Activated T-cell treated with anti-CD3 and anti-CD28 coated beads, Interleukin-2, amount 50 U/mL, for 24 hours (primary cell): ENCODE measurements at places on chromosomes 1 and 21.

GRCh38 chr1:100364697-100365096 is 12.4 kb downstream of the CDC14A start:
- H3K4me1 ChIP-seq: peaks cover 73% of the 10 kb centered on the region
- peaks cover 63% of the 10 kb centered on the region for H3K36me3 ChIP-seq
- no peaks in the 10 kb centered on the region for H3K27me3 ChIP-seq
- no peak for DNase-seq
- peak overlapping the region; percentile 46 for H3K27ac ChIP-seq
- peak overlapping the region; percentile 11 for H3K4me3 ChIP-seq

DNA sequence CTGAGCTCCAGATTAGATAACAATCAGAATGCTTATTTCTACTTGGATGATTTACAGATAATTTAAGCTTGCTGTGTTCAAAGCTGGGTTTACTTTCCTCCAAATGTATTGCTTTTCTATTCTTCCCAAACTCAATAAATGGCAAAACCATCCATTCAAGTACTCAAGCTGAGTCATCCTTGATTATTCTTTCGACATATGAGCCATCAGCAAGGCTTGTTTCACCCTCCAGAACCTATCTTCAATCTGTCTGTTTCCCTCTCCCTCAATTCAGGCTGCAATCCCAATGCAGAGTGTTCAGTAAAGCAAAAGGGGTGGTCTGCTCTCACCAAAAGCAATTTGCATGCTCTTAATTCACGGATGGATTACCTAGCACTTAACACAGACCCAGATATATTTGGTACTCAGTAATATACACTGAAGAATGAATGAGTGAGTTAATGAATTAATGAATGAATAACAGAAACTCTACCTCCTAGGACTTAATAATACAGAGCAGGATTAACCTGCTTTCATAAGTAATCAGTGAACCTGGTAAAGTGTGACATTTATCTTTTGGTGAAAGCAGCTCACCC is 41.9 kb downstream of the DDR2 start:
- H3K4me3 ChIP-seq: no peak overlapping the region
- H3K36me3 ChIP-seq: no peaks in the 10 kb centered on the region
- H3K4me1 ChIP-seq: no peaks in the 10 kb centered on the region
- H3K27me3 ChIP-seq: peaks cover 2% of the 10 kb centered on the region
- H3K27ac ChIP-seq: no peak overlapping the region

DNA sequence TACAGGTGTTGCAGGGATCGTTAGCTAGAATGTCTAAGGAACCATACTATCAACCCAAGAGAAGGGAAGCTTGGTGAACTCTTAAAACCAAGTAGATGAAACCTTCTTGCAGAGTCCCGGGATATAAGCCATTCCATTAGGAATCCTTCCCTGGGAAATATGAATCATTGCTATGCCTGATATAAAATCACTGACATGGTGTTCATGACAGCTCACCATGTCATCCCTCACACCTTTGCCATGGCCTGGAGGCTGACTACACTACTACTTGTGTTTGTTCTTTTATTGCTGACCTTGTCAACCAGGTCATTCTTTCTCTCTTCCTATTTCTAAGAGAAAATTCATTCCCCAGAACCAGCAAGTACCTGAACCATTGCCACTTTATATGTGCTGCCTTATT is 12.1 kb downstream of the ST6GALNAC3 start:
- no peaks in the 10 kb centered on the region for H3K36me3 ChIP-seq
- no peaks in the 10 kb centered on the region for H3K4me1 ChIP-seq
- H3K27me3 ChIP-seq: no peaks in the 10 kb centered on the region

DNA sequence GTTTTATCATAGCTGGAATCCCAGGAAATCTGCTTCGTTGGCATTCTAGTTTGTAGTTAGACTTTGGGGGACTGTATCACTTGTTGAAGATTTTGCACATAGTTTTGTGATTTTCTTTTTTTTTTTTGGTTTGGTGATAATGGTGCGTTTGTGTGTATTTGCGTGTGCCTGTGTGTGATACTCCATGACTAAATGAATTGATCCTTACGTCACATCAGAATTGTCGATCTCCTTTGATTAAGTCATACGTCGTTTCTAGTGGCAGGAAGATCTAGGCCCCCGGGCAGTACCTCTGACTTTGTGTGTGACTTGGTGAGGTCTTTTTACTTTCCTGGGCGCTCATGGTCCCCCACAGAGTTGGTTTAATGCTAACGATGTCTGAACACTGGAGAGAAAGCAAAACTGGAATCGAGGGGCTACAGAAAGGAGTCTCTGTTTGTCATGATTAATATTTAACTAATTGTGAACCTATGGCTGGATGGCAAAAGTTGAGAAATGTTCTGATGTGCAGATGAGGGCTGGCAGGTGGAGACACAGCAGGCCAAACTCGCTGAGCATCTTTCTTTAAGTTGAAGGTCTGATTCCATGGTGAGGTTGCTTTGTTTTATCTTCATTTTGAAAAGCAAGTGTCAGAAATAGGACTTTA is 2.4 kb downstream of the RASSF5 start:
- H3K4me3 ChIP-seq: no peak overlapping the region
- no peaks in the 10 kb centered on the region for H3K36me3 ChIP-seq
- peaks cover 36% of the 10 kb centered on the region for H3K4me1 ChIP-seq
- no peak for DNase-seq
- peaks cover 49% of the 10 kb centered on the region for H3K27me3 ChIP-seq

- no peak overlapping the region for H3K4me3 ChIP-seq
- H3K4me1 ChIP-seq: peaks cover 14% of the 10 kb centered on the region
- DNase-seq: peak; percentile 43
Observed at GRCh38 chr1:168179438-168180147, 831 bp downstream of the TIPRL start.

GRCh38 chr21:31493350-31493880 is 149.4 kb upstream of the TIAM1 start:
- H3K36me3 ChIP-seq: no peaks in the 10 kb centered on the region
- H3K4me1 ChIP-seq: peaks cover 3% of the 10 kb centered on the region
- DNase-seq: no peak
- H3K27ac ChIP-seq: no peak overlapping the region

DNA sequence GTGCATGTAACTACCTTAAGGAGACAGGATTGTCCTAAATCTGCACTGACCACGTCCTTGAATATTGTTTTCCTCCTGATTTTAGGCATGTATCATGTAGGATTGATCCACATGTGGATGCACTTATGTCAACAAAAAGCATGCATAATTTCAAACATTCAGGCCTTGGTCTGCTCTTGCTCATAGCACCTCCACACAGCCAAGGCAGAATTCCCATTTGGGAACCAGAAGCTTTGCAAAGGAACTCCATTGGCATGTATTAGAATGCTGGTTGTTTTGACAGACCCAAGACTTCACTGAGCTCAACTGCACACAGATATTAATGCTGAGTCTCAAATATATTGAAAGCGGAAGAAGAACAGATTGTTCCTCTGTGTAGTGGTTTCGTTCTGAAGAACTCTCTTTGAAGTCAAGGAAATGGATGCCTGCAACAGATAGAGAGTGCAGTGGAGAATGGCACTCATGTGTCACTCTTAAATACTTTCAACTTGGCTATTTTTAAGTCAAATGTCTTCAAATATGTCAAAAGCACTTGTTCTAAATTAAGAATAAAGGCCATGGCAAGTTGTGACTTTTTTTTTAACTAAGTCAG is 387.6 kb downstream of the LTN1 start:
- no peak for DNase-seq
- no peak overlapping the region for H3K27ac ChIP-seq
- peaks cover 32% of the 10 kb centered on the region for H3K4me1 ChIP-seq
- no peak overlapping the region for H3K4me3 ChIP-seq
- H3K27me3 ChIP-seq: no peaks in the 10 kb centered on the region

DNA sequence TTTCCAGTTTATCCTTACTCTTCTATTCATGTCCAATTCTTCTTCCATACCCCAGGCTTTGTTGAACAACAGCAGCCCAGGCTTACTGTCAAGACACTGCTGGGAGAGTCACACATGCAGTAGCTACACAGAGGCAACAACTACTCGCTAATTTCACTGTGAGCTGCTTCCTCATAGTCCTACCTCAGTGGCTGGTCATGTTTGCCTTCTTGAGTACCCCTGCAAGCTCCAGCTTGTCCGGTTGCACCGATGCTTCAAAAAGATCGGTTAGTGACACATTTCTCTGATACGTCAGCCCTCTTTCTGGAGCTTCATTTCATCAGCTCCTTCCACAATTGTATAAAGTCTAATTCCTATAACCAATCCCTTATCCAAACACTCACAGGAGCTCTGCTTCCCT is 246.7 kb upstream of the NFIA start:
- no peak overlapping the region for H3K4me3 ChIP-seq
- H3K36me3 ChIP-seq: no peaks in the 10 kb centered on the region
- no peak for DNase-seq
- peaks cover 34% of the 10 kb centered on the region for H3K27me3 ChIP-seq
- peaks cover 4% of the 10 kb centered on the region for H3K4me1 ChIP-seq

- H3K4me3 ChIP-seq: no peak overlapping the region
- peaks cover 13% of the 10 kb centered on the region for H3K36me3 ChIP-seq
- H3K27me3 ChIP-seq: no peaks in the 10 kb centered on the region
- no peak for DNase-seq
- H3K4me1 ChIP-seq: peaks cover 15% of the 10 kb centered on the region
Observed at GRCh38 chr1:16326833-16327404, 25.4 kb downstream of the FBXO42 start.

DNA sequence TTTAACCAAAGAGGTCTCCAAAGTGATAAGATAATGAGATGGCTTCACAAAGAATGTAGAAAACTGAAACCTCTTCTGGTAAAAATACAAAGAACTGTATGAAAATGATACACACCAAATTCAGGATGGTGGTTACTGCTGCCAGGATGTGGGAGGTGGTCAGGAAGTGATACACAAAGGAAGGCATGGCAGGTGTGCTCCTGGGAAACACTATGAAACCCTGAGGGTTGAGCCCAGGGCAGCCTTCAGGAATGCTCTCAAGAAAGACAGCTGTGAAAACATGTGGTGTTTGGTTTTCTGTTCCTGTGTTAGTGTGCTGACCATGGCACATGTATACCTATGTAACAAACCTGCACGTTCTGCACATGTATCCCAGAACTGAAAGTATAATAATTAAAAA is 109.3 kb downstream of the NTNG1 start:
- no peak overlapping the region for H3K4me3 ChIP-seq
- no peak for DNase-seq
- H3K27ac ChIP-seq: no peak overlapping the region
- H3K4me1 ChIP-seq: peaks cover 8% of the 10 kb centered on the region

DNA sequence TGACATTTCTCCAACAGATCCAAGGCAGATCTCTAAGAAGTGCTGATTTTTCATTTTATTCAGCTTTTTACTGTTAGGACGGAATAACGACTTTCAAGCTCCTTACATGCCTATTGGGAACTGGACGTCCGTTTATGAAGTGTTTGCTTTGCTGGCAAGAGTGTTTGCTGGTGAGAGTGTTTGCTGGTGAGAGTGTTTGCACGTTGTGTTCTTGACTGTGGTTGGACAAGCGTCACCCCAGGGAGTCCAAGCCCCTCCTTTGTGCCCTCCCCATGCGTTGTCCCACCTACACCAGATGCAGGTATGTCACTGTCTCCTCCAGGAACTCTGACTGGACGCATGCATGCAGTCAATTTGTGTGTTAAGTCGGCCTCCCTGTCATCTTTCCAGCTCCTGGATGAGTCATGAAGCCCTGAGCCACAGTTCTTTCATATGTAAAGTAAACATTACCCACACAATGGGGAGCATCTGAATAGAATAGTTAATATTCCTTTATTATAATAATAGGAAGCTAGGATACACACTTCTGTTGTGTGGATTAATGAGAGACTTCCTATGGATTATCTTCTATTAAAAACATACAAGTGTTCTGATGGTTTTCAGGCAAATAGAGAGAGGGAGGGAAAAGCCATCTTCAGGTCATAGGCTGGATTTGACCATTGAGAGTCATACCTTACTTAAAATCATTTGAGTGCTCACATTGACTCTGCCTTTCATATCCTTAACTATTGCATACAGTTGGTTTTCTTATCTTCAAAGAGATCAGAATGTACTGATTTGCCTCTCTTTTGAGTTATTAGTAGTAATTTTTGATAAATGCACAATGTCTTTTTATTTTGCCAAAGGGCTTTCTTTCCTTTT is 119.2 kb downstream of the GALNT2 start:
- no peaks in the 10 kb centered on the region for H3K27me3 ChIP-seq
- H3K4me1 ChIP-seq: peaks cover 64% of the 10 kb centered on the region
- peak overlapping the region; percentile 90 for H3K27ac ChIP-seq

DNA sequence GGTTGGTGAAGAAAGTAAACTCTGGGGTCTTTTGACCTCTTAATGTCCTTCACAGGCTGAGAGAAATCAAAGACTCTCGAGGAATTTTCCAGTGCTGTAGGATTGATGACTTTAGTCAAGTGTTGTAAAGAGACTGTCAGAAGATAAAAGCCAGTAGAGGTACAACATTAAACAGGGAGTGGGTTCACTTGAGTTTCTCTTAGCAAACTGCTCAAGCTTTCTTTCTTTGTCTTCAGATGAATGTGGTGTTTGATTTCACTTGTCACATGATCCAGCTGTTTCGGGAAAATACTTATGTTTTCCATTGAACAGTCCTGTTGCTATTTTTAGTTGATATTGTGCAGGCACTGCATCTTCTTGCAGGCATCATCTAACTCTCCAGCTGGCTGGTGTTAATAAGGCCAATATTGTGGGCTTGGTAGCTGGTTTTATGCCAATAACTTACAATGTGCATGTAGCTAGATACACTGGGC is 45.6 kb downstream of the XCL2 start:
- H3K4me1 ChIP-seq: peaks cover 30% of the 10 kb centered on the region
- H3K36me3 ChIP-seq: no peaks in the 10 kb centered on the region
- no peak for DNase-seq
- no peak overlapping the region for H3K4me3 ChIP-seq
- H3K27me3 ChIP-seq: no peaks in the 10 kb centered on the region
- no peak overlapping the region for H3K27ac ChIP-seq
